ENCODE measurements at places on chromosomes 5 and 9. TPM values are rescaled to one million over a fixed set of nuclear protein-coding genes. Genes with fewer than 3 reads are reported as not detected.

- no peak for DNase-seq
Measured at GRCh38 chr5:114123654-114124053, 238.2 kb upstream of the KCNN2 start.

Gene INPP5E
- total RNA-seq: 35.2 TPM

Gene RAD50
- 34.9 TPM for total RNA-seq

DNA sequence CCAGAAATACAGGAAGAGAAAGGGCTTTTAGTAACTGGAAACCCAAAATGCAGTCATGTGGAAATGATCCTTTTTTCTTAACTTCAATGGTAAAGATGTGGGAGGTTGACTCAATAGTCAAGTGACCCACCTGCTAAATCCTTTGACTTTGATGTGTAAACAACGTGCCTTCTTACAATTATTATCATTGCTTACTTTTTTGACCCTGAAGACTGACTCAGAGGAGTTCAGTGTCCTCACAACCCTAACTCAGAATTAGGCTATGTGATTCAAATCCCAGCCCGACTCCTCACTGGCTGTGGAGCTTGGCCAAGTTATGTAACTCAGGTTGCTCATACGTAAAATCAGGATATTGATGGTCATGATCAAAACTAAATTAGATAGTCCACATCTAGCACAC lies 27.9 kb downstream of the ANXA1 start:
- no peak for DNase-seq

- no peak for DNase-seq
Measured at GRCh38 chr5:24693609-24694008, 48.8 kb upstream of the CDH10 start.

- DNase-seq: no peak
Measured at GRCh38 chr9:128372188-128372641, 1.0 kb downstream of the URM1 start.

Gene DRD1
- total RNA-seq: not detected

DNA sequence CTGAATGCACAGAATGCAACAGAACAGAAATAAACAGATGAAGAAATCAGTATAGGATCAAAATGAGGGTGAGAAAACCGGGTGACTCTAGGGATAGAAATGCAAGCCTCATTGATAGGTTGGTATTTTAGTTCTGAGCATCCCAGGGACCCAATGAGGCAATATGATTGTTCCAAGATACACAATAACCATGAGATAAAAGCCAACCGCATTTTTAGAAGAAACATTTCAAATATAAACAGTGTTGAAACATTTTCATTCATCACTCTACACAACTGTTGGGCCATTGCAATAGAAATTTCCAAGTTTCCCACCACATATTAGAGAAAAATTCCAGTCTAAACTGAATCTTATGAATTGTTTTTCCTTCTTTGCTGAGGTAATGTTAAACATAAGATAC lies 452.3 kb upstream of the PTGER4 start:
- DNase-seq: no peak

Gene SLC12A7
- total RNA-seq: 147 TPM

Gene NEURL1B
- 11.4 TPM for total RNA-seq

Gene PCDHGA5
- total RNA-seq: 4.6 TPM

- DNase-seq: no peak
Measured at GRCh38 chr9:121750259-121750714, 98.9 kb downstream of the DAB2IP start.

- no peak for DNase-seq
Measured at GRCh38 chr5:172506251-172506650, 51.9 kb upstream of the SH3PXD2B start.

DNA sequence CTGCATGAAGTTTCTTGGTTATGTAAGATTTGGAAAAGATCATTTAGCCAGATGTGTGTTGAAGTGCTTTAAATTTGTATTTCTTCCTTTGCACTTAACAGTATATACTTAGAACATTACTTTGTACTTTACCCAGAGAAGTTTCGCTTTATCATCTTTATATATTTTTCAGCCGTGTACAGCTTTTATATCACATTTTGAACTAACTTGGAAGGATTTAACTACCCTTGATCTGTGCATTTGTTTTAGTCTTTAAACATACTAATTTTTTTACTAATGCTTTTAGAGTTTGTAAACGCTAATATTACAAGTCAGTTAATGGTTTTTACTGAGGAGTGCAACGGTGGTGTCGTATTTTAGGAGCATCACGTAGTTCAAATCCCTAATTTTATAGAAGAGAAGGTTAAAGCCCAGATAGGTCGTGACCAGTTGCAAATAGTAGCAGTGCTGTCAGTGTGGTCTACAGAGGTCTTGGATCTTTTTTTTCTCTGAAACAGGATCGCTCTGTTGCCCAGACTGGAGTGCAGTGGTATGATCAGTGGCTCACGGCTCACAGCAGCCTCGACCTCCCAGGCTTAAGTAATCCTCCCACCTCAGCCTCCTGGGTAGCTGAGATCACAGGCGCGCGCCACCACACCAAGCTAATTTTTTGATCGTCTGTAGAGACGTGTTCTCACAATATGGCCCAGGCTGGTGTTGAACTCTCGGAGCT lies 2.0 kb downstream of the MATR3 start:
- DNase-seq: no peak

GRCh38 chr5:164636456-164636855 lies 1131.0 kb downstream of the MAT2B start:
- no peak for DNase-seq

Gene C5orf24
- total RNA-seq: 43.2 TPM

- DNase-seq: no peak
Measured at GRCh38 chr5:159835548-159835947, 80.7 kb upstream of the ADRA1B start.

Gene LOX
- 0.27 TPM for total RNA-seq

Gene SPINK7
- not detected for total RNA-seq

Gene LEAP2
- total RNA-seq: 2.5 TPM

DNA sequence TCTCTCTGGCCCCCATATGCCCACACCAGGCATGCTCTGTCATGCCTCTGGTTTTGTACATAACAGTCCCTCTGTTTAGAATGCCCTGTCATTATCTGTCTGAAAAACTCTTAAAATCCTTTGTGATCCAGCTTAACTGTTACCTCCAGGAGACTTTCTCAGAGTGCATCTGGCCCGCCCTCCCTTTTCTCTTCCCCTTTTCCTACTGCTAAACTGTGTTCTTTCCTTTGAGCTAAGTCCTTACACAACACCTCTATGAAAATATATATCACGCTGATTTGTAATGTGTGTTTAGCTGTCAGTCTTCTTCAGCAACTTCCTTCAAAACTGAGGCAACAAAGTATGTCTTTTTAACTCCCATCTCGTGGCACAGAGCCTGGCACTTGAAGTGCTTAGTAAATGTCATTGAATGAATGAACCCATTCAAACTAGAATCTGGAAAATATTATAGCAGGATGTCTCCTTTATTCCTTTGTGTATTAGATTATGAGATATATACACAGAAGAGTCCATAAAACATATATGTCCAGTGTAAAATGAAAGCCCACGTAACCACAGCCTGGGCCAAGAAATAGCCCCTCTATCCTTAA lies 166.2 kb upstream of the KLF9 start:
- DNase-seq: no peak

Gene C9orf153
- total RNA-seq: 0.27 TPM

- DNase-seq: no peak
Measured at GRCh38 chr9:20728493-20729220, 44.6 kb downstream of the FOCAD start.

Gene CXCL14
- 0.32 TPM for total RNA-seq

DNA sequence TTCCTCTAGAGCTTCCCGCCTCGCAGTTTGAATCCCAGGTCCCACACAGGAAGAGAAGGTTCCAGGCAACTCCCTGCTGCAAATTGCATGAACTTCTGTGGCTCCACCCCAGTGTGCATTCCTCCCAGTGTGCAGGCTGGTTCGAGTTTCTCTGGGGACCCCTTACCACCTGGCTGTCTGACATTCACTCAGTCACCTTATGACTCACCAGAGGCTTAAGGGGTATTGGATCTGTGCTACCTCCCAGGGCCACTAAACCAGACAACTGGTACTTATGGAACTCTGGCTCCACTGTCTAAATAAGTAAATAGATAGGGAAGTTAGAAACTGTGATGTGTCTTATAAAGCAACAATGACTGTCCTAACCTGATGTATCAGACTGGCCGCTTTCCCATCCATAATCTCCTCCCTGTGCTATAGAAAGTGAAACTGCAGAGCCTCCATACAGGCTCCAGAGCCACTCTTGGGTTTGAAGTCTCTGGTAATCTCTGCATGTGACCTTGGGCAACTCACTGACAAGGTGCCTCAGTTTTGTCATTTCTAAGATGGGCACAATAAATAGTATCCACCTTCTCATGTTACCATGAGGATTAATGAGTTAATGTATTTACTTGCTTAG lies 720.6 kb downstream of the SEMA5A start:
- DNase-seq: no peak

- no peak for DNase-seq
Measured at GRCh38 chr9:76655121-76655541, 109.1 kb upstream of the PCA3 start.

Gene BTNL8
- total RNA-seq: not detected

DNA sequence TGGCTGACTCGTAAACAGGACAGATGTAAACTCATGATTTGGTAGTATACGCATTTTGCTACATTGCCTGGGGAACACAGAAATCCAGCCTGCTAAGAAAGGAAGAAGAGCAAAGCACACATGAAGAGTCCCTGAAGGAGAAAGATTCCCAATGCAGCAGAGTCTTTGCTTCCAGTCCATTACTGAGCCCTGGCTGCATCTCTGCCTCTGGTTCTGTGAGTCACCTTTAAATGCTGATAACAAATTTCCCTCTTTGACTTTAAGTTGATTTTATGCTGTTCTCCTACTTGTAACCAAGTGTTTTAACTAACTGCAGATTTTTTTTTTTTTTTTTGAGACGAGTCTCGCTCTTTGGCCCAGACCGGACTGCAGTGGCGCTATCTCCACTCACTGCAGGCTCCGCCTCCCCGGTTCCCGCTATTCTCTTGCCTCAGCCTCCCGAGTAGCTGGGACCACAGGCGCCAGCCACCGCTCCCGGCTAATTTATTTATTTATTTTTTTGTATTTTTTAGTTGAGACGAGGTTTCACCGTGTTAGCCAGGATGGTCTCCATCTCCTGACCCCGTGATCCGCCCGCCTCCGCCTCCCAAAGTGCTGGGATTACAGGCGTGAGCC lies 8.5 kb upstream of the PRXL2C start:
- DNase-seq: no peak

DNA sequence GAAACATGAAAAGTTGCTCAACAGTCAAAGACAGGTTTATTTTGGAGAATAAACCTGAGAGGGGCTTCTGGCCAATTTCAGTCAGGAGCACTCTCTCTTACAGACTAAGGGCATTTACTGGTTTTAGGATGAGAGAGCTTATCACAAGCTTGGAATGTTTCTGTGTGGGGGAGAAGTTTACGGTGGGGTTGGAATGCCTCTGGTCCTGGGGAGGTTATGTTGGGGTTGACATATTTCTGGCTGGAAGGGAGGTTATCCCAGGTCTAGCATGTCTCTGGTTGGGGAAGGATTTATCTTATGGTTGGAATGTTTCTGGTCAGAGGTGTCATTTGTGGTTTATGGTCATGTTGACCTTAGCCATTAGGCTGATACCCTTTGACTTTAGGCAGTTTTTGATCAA lies 1867.3 kb downstream of the EFNA5 start:
- DNase-seq: no peak

GRCh38 chr5:115098041-115098702 lies 71.5 kb downstream of the TRIM36 start:
- no peak for DNase-seq

GRCh38 chr5:125411071-125411743 lies 664.8 kb upstream of the ZNF608 start:
- DNase-seq: no peak

DNA sequence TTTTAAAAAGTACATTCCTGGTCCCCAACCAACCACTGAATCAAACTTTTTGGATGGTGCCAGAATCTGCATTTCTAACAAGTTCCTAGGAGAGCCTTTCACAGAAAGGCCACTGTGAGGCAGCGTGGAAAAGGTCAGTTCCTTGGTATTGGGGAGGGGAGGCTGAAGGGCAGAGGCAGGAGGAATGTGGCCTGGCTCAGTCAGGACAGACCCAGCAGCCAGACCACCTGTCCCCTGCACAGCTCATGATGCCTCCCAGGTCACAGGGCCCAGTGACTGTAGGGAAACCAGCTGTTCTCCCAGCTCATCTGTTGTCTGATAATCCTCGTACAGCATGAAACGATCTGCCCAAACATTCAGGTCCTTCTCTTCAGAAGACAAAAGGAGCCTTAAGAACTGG lies 132.9 kb downstream of the LHFPL2 start:
- DNase-seq: no peak

- no peak for DNase-seq
Measured at GRCh38 chr5:79357398-79357797, 121.5 kb downstream of the JMY start.

GRCh38 chr5:81425569-81425968 lies 31.6 kb upstream of the ACOT12 start:
- DNase-seq: no peak

DNA sequence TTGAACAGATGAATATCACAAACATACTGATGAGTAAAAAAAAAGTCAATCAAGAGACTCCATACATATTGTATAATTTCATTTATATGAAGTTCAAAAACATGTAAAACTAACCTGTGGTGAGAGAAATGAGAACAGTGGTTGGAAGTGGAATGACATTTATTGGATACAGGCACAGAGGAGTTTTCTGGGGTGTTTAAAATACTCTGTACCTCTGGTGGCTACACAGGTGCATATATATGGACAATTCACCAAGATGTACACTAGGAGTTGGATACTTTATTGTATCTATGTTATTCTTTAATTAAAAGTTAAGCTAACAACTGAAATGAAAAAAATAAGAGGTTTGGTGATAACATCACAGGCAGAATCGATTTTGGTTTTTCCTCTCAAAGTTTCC lies 14.1 kb downstream of the FOXD1 start:
- no peak for DNase-seq

DNA sequence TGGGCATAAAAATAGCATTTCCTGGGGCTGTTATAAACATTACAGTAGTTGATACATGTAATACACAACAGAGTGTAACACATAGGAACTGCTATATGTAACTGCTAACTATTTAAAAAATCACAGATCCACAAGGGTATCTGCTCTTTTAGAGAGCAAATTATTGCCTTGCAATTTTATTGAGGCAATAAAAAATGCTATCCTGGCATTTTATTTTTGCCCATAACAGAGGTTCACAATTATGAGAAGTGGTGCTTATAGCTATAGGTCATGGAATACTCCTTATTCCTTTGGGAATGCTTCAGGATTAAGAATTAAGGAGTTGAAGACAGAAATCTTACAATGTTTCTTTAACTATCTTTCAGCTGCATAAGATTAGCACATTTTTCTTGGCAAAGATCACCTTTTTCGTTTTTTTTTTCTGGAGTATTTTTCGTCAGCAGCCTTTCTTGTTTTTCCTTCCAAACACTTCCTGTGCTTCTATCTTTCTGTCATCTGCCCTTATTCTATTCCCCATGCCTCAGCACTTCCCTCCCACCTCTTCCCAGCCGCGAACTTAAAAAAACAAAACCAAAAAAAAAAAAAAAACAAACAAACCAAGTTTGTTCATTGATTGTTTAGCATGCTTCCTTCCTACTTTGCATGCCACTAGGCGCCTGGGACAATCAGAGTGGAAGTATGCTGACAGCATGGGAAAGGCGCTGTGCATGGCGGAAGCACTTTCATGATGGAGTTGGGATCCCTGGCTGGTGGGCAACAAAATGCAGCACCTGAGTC lies 264.2 kb downstream of the MAST4 start:
- no peak for DNase-seq

Gene TEX48
- not detected for total RNA-seq

Gene PIK3R1
- 49.4 TPM for total RNA-seq

- DNase-seq: no peak
Measured at GRCh38 chr5:172117977-172118701, 69.9 kb downstream of the STK10 start.

Measured in glutamatergic neuron (in vitro differentiated cells).